ENCODE measurements at places on chromosomes 6 and 20. TPM values are rescaled to one million over a fixed set of nuclear protein-coding genes. Genes with fewer than 3 reads are reported as not detected.

CYP24A1 gene
- total RNA-seq, result 21.3 TPM

- no peaks in the 10 kb centered on the region for H3K36me3 ChIP-seq
- H3K27ac ChIP-seq, result no peak overlapping the region
- no peak overlapping the region for H3K4me3 ChIP-seq
- H3K4me1 ChIP-seq, result peaks cover 33% of the 10 kb centered on the region
- no peaks in the 10 kb centered on the region for H3K27me3 ChIP-seq
Measured at GRCh38 chr6:155158030-155158843, 105.6 kb upstream of the CLDN20 start.

DNA sequence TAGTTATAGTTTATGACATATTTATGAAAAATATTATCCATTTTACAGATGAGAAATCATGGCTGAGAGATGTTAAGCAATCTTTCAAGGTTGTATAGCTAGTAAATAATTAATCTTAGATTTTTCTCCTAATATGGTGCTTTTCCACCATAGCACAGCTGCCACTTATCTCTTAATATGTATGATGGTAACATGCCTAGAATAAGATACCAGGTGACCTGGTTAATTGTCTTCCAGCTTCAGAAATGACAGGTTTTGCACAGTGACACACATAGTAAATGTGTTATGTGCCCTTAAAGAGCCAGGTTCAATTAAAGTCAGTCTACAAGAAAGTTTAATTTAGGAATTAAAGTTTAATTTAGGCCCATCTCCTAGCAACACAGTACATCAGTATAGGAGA lies 14.8 kb downstream of the TUBB2A start:
- no peaks in the 10 kb centered on the region for H3K4me1 ChIP-seq
- H3K36me3 ChIP-seq, result peaks cover 50% of the 10 kb centered on the region
- no peak overlapping the region for H3K27ac ChIP-seq
- DNase-seq, result no peak
- no peaks in the 10 kb centered on the region for H3K27me3 ChIP-seq

DNA sequence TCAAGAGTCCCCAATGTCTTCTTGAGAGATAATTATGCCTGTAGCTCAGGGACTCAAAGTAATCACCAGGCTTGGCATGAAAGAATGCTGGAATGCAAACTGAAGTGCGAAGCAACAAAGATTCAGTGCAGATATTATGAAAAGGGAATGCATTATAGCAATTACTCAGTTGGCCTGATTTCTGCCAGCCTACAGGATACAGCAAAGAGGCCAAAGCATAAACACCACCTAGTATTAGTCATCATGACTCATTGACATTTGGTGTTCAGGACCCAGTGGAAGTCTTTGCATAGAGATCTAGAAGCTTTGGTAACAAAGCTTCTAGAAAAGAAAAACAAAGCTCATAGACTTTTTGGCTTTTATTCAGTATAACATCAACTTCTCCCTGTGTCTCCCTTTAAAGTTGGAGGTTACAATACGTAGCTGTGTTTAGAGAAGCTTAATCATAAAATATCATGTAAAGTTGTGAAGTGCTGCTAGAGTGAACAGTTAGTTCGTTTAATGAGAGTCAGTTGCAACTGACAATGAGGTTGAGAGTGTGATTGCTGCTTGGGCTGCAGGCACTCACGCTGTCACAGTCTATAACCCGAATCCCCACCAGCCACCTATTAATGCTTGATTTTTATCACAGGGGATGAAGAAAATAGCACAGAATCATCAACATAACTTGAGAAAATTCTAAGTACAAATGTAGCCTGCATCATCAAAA lies 932.7 kb downstream of the TFAP2A start:
- DNase-seq, result no peak
- H3K27me3 ChIP-seq, result no peaks in the 10 kb centered on the region
- no peak overlapping the region for H3K27ac ChIP-seq
- H3K4me1 ChIP-seq, result peaks cover 8% of the 10 kb centered on the region
- H3K4me3 ChIP-seq, result no peak overlapping the region

DNA sequence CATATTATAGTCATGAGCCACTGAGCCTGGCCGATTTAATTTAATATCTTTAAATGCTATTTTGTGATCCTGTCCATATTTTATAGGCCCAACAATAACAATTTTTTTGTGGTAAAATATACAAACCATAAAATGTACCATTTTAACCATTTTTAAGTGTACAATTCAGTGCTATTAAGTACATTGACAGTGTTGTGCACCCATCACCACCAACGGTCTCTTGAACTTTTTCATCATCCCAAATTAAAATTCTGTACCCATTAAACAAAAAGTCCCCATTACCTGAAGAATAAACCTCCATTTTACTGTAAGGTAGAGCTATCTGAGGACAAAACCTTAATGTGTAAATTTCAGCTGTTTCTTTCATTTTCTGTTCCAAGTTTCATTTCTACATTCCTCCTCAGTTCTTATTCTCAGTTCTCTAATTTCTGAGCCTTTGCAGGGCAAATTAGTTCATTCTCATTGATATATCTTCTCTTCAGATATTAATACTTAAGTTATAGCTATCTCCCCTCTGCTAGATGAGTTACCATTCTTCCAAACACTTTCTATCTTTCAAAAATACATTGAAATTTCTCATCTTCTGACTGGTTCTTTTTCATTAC lies 10.3 kb downstream of the MTO1 start:
- no peak overlapping the region for H3K4me3 ChIP-seq
- peaks cover 18% of the 10 kb centered on the region for H3K36me3 ChIP-seq
- no peak overlapping the region for H3K27ac ChIP-seq
- H3K4me1 ChIP-seq, result no peaks in the 10 kb centered on the region

GRCh38 chr6:47741807-47742206 lies 40.0 kb upstream of the OPN5 start:
- H3K27me3 ChIP-seq, result no peaks in the 10 kb centered on the region
- DNase-seq, result no peak
- H3K36me3 ChIP-seq, result no peaks in the 10 kb centered on the region
- H3K4me3 ChIP-seq, result no peak overlapping the region
- H3K27ac ChIP-seq, result no peak overlapping the region
